Stomach (tissue), 19 donors: ENCODE measurements at places on chromosomes 6 and 20.
A peak's percentile ranks its signal among the peaks of the same experiment; 100 is the strongest.

- no peak for DNase-seq
Measured at GRCh38 chr20:50050214-50050613, 62.7 kb downstream of the UBE2V1 start.

GRCh38 chr6:49527320-49527719 lies 23.1 kb upstream of the C6orf141 start:
- no peak for DNase-seq

GRCh38 chr6:138844192-138844591 lies 48.3 kb downstream of the ECT2L start:
- no peak for DNase-seq

DNA sequence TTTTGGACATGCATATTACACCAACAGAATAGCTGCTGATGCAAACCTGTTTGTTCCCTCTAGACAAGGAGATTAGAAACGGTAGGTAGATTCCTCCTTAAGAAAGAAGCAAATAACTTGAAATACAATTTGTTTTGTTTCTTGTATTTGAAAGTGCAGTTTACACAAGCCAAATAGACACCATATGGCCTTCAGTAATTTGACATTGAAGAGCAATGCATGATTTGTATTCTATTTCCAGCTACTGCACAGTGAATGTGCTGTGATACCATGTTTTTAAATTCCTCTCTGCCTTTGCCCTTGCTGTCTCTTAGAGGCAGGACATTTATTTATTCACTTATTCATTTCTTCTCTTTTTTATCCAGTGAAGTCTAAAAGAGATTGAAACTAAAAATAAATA lies 31.9 kb upstream of the ANKEF1 start:
- no peak for DNase-seq

DNA sequence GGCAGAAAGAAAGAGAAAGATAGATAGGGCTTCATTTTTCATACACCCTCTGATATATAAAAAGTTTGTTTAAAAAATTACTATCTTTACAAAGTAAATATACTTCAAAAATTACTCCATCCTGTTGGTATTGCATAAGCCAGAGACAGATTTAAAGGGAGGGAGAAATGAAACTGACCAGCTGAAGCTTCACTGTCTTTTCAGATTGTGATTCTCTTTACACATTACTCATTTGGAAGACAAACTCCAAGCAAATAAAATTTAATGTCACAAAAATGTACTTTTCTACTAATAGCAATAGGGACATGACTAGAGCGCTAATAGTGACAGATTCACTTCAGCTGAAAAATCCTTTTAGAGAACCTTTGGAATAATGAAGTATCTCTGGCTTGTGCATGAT lies 38.6 kb upstream of the MARCKS start:
- no peak for DNase-seq

DNA sequence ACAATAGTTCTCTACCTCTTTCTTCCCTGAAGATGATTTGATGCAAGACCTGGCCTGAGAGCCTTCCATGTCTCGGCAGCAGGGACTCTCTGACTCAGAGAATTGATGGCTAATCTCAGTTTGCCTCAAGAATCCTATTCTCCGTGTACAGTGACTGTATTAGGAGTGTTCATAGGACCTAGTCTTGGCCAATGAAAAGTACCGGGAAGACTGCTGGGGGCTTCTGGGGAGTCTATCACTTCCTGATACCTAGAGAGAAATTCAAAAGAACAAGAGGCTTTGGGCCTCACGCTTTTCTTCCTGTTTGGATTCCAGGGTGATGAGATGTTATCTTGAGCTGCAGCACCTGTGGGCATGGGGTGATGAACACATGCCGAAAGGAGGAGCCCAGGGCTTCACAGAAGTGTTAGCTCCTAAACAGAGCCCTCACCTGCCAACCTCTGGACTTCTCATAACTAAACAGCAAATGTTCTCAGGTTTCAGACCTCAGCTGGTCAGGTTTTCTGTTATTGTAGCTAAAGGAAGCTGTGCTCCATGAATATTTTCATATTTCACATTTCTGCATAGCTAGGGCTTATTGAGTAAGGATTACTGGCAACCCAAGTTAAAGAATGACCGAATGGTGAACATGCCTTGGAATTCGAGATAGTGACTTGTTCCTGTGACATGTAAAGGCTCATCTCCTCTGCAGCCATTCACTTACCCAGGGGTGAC lies 323.1 kb upstream of the AGPAT4 start:
- DNase-seq, result no peak

GRCh38 chr6:1910621-1911407 lies 301.1 kb downstream of the FOXC1 start:
- DNase-seq, result no peak

DNA sequence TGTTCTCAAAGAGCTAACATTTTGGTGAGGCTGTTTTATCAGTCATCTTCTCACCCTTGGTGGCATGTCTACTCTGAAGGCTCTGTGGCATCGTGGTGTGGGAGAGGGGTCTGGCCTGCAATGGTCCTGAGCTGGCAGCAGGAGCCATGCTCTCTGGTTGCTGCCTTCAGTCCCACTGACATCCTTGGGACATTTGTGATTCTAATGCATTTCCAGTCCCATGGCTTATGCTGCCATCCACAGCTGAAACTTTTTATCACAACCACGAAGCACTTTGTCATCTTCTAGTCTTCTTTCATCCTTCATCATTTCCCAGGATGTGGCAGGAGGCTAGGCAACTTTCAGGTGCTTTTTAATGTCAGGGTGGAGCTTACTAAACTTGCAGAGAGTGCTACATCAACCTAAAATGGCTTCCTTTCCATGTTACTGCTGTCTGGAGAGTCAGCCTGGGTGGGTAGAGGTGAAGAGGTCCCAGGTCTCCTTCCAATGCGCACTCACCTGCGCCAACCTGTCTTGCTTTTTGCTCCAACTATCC lies 77.1 kb downstream of the GPR63 start:
- DNase-seq, result peak; percentile 8

- no peak for DNase-seq
Measured at GRCh38 chr20:17698384-17698783, 1.4 kb upstream of the BANF2 start.

DNA sequence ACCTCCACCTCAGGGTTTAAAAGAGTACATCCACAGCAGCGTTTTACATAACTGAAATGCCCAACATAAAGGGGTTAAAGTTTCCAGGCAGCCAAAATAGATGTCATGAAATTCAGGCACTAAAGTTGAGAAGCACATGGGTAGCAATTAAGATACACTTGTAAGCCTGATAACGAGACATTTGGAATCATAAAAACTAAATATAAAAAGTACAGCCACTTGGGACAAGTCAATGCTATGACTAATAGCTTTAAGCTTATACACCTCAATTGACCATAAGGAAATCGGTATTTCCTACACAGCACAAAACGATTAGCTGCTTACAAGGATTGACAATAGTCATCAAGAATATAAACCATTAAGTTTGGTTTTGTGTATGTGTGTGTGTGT lies 11.8 kb downstream of the LOC128125822 start:
- no peak for DNase-seq

- no peak for DNase-seq
Measured at GRCh38 chr6:31779908-31780307, 2.8 kb upstream of the VWA7 start.

GRCh38 chr6:168035661-168036545 lies 38.4 kb downstream of the KIF25 start:
- DNase-seq, result peak; percentile 43

- DNase-seq, result peak; percentile 63
Measured at GRCh38 chr20:50398821-50399554, 111.2 kb upstream of the PTPN1 start.

DNA sequence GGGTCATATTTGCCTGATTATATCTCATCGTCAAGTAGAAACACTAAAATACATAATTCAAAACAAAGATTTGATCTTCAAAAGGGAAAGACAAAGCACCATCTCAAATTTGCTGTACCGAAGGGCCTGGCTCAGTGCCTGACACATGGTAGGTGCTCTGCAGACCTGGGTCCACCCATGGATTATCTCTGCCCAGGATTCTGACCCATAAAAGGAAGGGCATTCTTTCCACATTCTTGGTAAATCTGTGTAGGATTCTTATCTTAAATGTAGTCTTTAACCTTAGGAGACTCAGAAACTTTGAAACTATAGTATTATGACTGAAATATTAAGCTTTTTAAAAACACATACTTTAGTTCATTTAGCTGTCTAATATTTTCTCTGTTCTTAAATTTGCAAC lies 274.1 kb upstream of the FLRT3 start:
- no peak for DNase-seq

GRCh38 chr6:168281826-168282225 lies 37.8 kb downstream of the DACT2 start:
- no peak for DNase-seq

- DNase-seq, result no peak
Measured at GRCh38 chr20:51906049-51906448, 103.7 kb upstream of the SALL4 start.

DNA sequence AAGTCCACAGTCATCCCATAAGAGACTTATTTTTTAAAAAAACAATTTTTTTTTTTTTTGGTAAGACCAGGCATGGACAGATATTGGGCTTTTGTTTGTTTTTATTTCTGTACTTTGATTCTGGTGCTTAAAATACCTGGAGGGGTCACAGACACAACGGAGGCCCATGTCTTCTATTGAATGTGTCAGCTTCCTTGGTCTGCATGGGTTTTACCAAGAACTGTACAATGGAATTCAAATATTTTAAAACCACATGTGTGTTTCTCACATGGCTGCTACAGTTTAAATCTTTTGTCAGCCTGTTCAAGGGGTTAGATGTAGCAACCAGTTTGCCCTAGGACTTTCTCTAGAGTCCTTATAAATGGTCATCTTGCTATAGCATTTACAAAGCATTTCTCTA lies 139.8 kb downstream of the SOX4 start:
- DNase-seq, result no peak

GRCh38 chr6:100472674-100473073 lies 8.0 kb upstream of the SIM1 start:
- no peak for DNase-seq

GRCh38 chr6:123022975-123023374 lies 26.9 kb downstream of the CLVS2 start:
- DNase-seq, result no peak

- DNase-seq, result no peak
Measured at GRCh38 chr6:147910281-147910680, 401.8 kb downstream of the SAMD5 start.

DNA sequence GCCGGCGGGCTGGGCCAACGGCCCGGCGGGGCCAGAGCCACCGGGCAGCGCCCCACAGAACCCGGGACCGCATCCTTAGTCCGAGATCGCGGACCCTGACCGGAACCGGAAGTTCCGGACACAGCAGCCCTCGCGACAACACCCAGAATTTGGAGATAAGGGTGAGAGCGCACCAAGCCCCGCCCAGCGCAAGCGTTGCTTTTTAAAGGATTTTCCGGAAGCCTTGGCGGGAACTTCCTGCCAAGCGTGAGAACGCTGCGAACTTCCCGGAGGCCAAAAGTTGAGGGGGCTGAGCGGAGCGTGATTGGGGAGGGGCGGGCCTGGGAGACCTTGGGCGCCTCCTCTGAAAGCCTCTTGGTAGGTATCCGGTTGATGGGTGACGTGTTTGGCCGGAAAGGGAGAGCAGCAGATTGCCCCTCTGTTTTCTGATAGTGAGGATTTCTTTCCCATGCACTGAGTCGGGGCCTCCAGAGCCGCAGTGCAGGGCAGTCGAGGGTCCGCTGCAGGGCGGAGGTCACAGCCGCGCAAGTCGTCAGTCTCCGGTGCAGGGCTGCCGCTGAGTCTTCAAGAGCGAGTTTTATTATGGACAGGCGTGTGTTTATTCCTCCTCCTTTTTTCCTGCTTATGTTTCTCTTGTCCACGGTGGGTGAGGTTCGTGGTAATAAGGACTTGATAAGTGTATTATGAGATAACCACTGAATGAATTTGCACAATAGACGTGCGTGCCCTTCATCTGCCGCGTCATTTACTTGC lies at the start of gene MTRF1L:
TSS of gene MTRF1L (minus strand) at position 97 of the 753 bp plus-strand sequence. CDS start at position 73, 24 bp downstream.
- peak; percentile 98 for DNase-seq

DNA sequence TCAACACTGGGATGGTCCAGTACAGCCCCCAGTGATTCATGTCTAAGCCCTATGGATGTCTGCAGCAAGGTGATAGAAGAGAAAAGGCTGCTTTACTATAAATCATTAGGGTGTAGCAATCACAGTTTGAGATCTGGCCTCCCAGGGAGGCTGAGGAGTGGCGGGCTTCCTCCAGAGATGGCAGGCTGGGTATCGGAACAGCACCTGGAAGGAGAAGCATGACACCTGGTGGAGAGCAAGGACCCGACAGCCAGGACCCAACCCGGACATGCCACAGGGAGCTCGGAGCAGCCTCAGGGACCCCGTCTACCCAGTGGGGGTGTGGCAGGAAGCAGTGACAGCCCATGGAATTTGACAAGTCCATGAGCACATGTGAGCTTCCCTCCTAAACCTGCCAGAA lies 114.8 kb upstream of the CD93 start:
- DNase-seq, result peak; percentile 75

DNA sequence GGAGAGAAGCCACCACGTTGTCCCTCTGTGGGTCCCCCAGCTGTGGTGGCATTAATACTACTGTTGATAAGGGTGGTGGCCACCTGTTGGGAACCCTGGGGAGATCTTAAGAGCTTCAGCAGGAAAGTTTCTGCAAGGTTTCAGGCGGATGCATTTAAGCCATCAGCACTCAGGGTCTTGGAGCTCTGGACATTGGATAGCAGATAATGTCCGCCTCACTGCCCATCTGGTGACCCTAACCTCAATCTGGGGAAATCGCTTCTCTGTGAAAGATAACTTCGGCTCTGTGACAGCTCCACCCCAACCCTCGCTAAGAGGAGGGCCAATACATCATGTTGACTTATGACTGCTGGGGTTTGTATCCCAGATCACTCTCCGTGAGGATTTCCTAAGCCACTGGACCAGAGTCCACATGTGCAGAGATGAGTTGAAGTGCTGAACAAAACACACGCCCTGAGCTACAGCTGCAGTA lies 92.9 kb downstream of the FOXC1 start:
- DNase-seq, result no peak

- DNase-seq, result no peak
Measured at GRCh38 chr6:118504611-118505010, 43.5 kb upstream of the PLN start.

DNA sequence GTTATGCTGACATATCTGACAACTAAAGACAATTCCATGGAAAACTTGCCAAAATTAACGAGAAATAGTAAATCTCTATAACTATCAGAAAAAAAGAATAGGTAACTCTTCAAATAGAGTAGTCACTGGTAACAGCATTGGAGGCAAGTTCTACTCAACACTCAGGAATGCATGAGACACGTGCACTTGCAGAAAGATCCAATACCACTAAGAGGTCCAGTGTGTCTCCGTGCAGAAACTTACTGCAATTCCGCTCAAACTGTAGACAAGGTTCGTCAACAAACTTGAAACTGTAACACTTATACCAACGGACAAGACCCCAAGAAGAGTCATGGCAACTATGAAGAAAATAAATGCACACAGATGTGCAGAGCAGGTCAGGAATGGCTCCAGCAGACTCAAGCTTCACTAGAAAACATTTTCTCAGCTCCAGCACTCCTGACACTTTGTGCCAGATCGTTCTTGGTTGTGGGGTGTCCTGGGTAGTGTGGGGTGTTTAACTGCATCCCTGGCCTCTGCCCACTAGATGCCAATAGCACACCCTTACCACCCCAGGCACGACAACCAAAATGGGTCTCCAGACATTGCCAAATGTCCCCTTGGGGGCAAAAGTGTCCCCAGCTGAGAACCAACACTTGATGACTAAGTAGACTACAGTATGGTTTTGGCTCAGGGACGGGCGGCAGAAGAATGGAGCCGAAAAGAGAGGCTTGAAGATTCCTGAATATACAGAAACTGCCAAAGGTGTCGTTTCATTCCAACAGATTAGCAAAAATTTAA lies 134.8 kb downstream of the DTNBP1 start:
- no peak for DNase-seq
